ENCODE measurements at places on chromosomes 2 and 18. TPM values are rescaled to one million over a fixed set of nuclear protein-coding genes. Genes with fewer than 3 reads are reported as not detected.

Gene ARHGEF4
- total RNA-seq = 1.5 TPM

Gene HAAO
- total RNA-seq = 3.9 TPM

Gene CPO
- 0.21 TPM for total RNA-seq

Gene DES
- total RNA-seq = 1.3 TPM

Gene RUFY4
- 1.0 TPM for total RNA-seq

Gene CASP8
- 129 TPM for total RNA-seq

Gene GRP
- 0.52 TPM for total RNA-seq

Gene LYPD6B
- not detected for total RNA-seq

Gene CREG2
- not detected for total RNA-seq

Gene ALPP
- total RNA-seq = not detected

Gene ZNF385B
- not detected for total RNA-seq

Gene ALPG
- not detected for total RNA-seq

Gene LYG2
- not detected for total RNA-seq

Gene ADD2
- total RNA-seq = 2.4 TPM

Gene PSMA8
- total RNA-seq = 0.42 TPM

Gene CAPN14
- total RNA-seq = 0.21 TPM

Gene VSNL1
- total RNA-seq = not detected

Gene NT5C1B
- total RNA-seq = not detected

Gene MEIS1
- 4.9 TPM for total RNA-seq

Gene CFC1
- not detected for total RNA-seq

Gene PLB1
- total RNA-seq = 9.2 TPM

Gene BOLL
- total RNA-seq = 0.10 TPM

Gene CDK15
- total RNA-seq = not detected

Gene CLEC4F
- 0.21 TPM for total RNA-seq

Gene NR4A2
- total RNA-seq = 83.3 TPM

Gene PKP4
- 7.9 TPM for total RNA-seq

Gene SIX3
- total RNA-seq = not detected

Gene LIPG
- not detected for total RNA-seq

Gene CIAO1
- total RNA-seq = 65.4 TPM

Gene MERTK
- total RNA-seq = 3.7 TPM

Gene POTEC
- total RNA-seq = not detected

Gene CTAGE1
- 0.10 TPM for total RNA-seq

Gene SERPINB12
- total RNA-seq = not detected

Gene ACMSD
- total RNA-seq = not detected

Gene REEP1
- total RNA-seq = 0.63 TPM

Gene COLEC11
- not detected for total RNA-seq

Gene C2orf78
- total RNA-seq = not detected

Gene GATA6
- 0.10 TPM for total RNA-seq

Gene CCDC74B
- total RNA-seq = 0.10 TPM

Gene GLI2
- total RNA-seq = not detected

Gene MRPL44
- total RNA-seq = 69.6 TPM

Gene COL4A4
- total RNA-seq = 0.21 TPM

All from mononuclear cell (primary cell).